ENCODE measurements at places on chromosomes 3 and 15.

DNA sequence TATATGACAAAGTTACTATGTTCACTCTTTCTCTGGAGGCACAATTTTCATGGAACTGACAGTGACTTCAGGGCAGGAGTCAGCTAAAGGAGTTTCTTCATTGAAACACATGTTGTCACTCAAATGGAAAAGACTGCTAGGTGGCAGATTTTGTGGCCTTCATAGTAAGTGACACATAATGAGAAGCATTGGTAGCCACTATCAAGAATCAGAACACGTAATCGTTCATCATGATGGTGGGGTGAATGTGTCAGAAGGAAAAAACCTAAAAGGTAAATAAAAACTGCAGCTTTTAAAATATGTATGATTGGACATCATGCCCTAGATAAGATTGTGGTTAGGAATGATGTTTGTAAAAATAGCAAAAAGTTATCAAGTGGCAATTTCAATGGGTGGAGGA, 1491.0 kb downstream of the SI start:
- DNase-seq: no peak

- DNase-seq: no peak
Observed at GRCh38 chr15:73873889-73874511, 636 bp downstream of the TBC1D21 start.

DNA sequence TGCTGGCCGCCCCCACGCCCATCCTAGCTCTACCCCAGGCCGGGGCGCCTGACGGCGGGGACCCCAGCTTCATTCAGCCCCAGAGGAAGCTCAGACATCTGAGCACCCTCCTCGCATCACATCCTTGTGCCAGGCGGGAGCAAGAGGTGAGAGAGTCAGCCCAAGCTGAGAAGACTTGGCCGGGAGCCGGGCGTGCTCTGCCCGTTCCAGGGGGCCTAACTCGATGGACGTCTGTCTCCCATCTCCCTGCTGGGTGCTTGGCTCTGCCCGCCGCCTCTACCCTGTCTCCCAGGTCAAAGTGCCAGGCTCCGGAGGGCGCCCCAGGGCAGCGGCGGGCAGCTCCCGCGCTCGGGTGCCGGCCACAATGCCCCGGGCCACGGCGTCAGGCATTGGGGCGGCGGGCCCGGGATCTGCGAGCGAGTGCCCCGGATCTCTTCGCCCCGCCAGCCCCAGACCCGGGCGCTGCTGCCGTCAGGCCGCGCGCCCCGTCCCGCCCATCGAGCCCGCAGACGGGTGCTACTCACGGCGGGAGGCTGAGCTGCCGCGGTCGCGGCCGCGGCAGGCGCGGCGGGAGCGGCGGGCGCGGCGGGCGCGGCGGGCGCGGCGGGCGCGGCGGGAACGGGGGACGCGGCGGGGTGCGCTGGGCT, 388 bp downstream of the DAPK2 start:
- no peak for DNase-seq

DNA sequence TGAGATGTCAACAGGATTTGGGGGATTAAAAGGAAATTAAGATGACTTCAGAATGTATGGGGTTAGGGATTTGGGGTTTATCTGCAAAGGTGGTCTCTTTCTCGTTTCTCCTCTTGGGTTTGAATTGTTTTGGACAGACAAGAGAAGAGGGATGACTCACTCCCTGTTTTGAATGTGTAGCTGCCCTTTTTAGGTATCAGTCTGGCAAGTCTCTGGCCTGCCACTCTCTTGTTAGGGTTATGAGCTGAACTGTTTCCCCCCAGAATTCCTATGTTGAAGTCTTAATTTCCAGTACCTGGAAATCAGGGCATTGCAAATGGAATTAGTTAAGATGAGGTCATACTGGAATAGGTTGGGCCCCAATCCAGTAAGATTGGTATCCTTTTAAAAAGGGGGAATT, 291.7 kb downstream of the MEX3B start:
- no peak for DNase-seq

DNA sequence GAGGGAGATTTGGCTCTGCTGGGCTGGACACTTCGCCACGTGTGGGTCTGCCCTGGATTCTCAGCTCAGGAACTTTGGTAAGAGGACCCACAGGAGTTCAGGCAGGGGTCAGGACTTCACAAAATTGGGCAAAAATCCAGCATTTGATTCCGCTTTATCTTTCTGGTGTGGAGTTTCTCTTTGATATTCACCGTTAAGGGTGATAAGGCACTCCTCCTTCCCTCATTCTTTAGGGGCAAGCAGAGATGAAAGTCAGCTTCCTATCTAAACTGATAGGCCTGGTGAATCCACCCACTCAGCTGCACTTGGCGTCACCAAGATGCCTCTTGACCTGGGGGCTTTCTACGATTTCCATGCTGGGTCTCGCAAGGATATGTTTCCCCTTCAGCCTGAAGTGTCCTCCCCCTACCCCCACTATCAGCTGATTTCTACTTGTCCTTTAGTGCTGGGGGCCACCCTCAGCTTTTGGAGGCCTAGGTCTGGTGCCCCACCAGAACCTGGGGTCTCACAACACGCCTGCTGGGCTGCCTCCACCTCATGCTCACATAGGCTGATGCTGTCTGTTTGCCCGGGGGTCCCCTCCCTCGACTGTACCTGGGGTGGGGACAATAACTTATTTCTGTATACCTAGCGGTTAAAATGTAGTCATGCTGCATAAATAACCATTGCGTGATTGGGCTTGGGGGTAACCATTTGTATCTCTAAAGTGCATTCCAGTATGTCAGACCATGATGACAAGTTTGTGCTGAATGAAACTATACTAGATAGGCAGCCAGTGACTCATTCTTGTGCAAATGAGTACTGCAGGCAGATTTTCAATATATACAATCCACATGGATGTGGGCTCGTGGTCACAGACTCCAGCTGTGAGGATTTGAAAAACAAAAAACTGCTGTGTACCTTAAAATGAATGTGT, 248.3 kb downstream of the ADAMTS17 start:
- no peak for DNase-seq

DNA sequence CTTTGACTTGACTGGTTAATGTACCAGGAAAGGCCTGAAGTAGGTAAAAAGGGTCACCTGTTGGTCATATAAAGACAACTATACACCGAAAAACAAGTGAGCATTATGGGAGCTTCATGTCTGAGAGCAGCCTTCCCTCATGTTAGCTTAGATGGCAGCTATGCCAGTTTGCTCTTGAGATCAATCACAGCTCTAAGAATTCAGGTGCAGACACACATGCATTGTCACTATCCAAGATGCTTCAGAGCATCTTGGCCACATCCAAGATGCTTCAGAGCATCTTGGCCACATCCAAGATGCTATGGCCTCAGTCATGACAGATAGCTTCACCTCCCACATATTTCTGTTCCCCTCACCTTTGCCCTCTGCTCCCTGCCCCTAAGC, 15.5 kb downstream of the ZNF80 start:
- DNase-seq: no peak

DNA sequence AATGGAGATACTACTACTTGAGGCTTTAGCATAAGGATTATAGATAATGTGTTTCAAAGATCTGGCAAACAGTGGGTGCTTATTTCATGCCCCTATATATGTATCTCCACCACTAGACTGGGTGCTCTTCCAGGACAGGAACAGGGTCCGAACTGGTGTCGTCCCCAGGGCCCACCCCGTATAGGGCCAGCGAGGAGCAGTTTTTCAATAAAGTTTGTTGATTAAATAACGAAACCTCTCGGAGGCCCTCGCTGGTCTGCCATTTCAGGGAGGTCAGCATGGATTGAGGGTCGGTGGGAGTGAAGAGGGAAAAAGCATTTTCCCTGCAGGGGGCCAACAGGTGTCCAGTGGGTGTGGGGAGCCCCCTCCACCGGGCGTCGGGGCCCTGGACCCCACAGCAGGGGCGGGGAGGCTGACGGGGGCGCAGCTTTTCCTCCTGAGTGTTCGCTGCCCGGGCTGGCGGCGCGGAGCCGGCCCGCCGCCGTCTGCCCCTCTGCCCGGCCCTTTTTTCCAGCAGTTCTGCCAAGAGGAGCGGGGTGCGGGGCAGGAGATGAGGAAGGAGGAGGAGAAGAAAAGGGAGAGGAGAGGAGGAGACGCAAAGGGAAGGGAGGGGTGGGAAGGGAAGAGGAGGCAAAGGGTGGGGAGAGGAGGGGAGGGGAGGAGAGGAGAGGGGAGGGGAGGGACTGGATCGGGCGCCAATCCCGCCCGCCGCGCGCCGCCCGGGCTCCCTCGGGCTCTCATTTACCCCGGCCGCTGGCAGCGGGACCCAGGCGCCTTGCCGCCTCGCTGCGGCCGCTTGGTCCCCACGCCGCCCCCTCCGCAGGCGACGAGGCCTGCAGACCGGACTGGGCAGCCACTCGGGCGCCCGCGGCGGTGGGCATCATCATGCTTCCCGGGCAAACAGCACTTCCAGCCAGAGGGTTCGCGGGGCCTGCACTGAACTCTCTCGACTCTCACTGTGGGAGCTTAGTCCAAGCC, 66.3 kb downstream of the ISG20 start:
- DNase-seq: no peak

DNA sequence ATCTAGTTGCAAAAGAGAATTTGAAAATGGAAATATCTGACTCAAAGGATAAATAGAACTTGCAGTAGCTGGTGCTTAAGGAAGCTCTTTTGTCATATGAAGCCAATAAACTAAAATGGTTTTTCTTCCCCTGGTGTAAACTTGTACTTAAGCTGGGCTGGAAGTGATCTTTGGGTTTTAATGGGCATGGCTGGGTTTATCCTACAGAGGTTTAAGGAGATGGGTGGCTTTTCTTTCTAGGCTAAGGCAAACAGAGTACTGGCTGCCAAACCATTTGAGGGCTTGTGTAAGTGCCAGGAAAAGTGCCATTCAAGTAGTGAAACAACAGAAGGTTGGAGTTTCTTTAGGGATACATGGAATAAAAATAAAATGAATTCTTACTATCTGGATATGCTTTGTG, 12.1 kb upstream of the UTS2B start:
- no peak for DNase-seq

GRCh38 chr3:18951333-18951732, 197.0 kb upstream of the KCNH8 start:
- DNase-seq: no peak

GRCh38 chr15:40773902-40774301, 4.1 kb downstream of the C15orf62 start:
- no peak for DNase-seq

DNA sequence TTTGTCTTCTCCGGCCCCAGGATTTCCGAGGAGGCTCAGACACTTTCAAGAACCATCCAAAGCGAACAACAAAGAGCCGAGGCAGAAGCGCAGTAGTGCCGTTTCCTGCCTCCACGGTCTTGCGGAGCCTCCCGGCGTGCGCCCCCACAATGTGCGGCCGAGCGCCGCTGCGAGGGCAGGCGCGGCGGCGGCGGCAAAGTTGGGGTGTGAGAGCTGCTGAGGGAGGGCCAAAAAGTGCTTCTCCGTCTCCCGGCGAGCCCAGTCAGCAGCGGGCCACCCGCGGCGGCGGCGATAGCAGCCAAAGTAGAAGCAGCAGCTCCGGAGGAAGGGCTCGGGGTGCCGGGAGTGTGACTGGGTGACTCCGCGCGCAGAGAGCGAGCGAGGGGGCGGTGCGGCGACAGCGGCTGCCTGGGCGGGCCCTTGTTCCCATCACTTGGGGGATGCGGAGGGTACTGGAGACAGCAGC, 749.1 kb downstream of the ROBO1 start:
- DNase-seq: no peak

- DNase-seq: no peak
Observed at GRCh38 chr15:73254598-73254997, 114.2 kb downstream of the HCN4 start.
